ENCODE measurements at places on chromosomes 5 and 9.

DNA sequence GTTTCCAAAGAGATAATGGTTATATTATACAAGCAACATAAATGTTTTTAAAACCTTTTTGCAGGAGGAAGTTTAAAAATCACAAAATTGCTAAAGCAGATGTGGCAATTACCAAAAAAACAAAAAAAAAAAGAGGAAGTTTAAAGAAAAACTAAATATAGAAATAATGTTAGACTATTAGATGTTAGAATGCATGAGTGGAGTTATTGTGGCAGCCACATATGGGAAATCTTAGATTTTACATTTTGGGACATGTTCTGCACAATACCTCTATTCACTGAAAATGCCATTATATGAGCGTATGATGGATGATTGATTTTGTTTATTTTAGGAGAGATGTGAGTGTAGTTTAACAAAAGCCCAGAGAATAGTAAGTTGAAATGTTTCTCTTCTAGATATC, 31.2 kb upstream of the DTWD2 start:
- no peak for DNase-seq

GRCh38 chr5:54528633-54529209, 11.2 kb downstream of the SNX18 start:
- DNase-seq, result no peak

- DNase-seq, result no peak
Observed at GRCh38 chr5:180130876-180131740, 59.5 kb upstream of the RNF130 start.

DNA sequence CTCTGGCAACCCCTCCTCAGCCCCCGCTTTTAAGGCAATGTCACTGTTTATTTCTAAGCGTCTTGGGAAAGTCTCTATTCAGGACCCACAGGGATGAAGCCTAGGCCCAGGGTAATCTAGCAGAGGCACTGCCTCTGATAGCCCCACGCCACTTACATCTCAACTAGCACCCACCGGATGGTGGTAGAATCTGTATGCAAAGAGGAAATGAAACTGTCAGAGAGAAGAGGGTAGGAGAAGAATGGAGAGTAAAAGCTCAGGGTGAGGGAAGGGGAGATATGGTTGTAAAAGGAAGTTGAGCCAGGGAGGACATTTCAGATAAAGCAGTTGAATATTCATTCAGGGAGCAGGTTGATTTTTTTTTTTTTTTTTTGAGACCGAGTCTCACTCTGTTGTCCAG, 3.0 kb downstream of the FRRS1L start:
- no peak for DNase-seq

DNA sequence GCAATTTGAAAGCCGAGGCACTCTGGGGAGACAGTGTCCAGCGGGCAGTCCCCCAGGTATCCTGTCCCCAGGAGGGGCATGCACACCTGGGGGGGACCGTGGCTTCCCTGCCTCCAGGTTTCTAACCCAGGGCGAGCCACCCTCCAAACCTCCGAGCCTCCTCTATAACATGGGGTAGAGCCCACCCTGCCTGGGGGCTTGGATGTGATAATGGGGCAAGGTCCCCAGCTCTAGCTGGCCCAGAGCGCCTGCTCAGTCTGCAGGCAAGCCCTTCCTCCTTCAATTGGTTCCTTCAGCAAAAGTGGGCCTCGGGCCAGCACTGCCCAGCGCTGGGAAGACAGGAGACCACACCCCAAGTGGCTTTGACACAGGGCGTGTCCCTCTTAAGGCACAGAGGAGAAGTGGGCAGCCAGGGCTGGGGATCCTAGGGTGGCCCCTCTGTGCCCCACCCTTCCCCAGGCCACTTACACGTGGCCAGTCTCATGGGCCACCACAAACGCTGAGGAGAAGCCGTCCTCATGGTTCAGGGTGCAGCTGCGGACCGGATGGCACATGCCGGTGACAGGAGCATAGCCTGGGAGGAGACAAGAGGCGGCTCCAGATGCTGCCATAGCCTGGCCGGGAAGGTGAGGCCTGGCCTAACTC, 94.3 kb downstream of the ZNF354C start:
- DNase-seq, result no peak

DNA sequence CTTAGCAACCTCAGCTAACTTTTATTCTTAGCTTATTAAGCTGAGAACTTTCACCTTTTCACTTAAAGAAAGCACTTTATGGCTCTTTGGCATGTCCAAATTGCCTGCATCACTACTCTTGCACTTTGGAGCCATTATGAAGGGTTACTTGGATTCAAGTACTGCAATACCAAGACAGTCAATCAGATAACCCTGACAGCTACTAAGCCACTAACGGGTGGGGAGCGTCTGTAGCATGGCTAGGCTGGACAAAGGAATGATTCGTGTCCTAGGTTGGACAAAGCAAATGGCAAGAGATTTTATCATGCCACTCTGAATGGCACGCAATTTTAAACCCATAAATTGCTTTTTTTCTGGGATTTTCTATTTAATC, 39.6 kb downstream of the TRPM6 start:
- no peak for DNase-seq

- no peak for DNase-seq
Observed at GRCh38 chr5:79691007-79691406, 1.4 kb downstream of the CMYA5 start.

GRCh38 chr5:34684281-34684979, 28.3 kb downstream of the RAI14 start:
- peak; percentile 50 for DNase-seq

GRCh38 chr9:16809912-16810610, 60.4 kb downstream of the BNC2 start:
- no peak for DNase-seq

DNA sequence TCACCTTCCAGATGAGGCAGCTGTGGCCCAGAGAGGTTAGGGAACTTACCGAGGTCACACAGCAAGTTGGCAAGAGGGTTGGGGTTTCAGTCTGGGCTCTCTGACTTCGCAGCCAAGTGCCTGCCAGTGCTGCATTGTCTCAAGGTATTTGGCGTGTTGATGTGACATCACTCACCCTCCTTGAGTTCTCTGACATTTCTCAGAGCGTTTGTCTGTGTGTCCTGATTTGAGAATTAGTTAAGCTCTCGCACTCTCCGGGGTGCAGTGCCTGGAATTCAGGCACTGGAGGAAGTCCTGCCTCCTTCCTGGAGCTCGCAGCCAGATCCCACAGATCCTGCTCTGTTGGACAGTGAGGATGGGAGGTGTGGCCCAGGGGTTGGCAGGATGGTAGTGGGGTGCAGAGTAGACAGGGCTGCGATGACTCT, 25.7 kb downstream of the WWC1 start:
- no peak for DNase-seq

DNA sequence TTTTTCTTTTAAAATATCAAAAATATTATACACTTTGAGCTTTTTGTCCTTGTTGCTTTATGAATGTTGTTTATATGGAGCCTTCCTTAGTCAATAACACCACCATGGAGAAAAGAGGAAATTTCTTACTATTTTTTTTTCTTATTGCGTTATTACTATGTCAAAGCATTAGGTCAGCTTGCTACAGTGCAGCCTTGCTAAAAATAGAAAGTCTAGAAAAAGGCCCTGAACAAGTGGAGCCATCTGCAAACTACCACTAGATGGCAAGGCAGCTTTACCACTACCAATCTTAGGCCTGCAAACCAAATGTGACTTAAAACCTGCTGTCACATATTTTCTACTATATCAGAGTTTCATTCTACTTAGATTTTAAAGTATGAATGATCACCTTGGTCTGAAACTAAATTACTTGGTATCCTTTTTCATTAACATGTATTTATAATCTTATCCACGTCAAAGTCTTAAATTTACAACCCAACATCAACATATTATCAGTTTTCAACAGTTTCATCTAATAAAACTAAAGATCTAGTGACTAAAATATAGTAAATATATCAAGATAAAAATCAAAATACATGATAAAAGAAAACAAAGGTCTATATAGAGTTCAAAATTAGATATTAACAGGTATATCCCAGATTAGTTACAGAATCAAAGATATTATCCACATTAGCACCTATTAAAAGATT, 113.1 kb upstream of the ACOT12 start:
- DNase-seq, result peak; percentile 75

GRCh38 chr5:124683917-124684555, 62.4 kb downstream of the ZNF608 start:
- DNase-seq, result no peak

GRCh38 chr5:177116631-177117373, 16.8 kb upstream of the NSD1 start:
- peak; percentile 39 for DNase-seq

GRCh38 chr5:32794086-32794485, 83.0 kb downstream of the NPR3 start:
- DNase-seq, result no peak

DNA sequence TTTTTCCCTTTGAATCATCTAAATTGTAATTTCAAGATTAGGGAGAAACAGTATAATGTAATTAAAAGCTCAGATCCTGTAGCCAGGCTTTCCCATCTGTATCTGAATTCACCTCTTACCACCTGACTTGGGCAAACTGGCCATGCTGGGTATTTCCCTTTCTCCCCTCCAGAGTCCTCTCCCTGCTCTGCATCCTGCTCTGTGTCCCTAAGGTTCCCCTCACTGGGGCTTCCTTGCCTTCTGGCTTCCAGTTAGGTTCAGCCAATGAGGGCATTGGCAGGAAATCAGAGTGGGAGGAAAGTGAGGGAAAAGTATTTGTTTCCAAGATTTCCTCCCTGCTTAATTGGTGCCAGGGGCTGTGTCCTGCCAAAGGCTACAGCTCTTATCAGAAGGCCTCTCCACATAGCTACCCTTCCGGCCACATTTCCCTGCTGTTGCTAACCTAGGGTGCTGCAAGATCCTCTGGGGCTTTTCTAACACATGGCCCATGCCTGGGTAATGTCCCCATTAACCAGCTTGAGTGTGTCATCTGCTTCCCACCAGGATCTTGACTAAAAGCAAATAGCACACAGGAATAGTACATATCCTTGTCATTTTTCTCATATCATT, 51.0 kb upstream of the MPDZ start:
- no peak for DNase-seq

- DNase-seq, result no peak
Observed at GRCh38 chr9:70510157-70510770, 95.8 kb upstream of the KLF9 start.

DNA sequence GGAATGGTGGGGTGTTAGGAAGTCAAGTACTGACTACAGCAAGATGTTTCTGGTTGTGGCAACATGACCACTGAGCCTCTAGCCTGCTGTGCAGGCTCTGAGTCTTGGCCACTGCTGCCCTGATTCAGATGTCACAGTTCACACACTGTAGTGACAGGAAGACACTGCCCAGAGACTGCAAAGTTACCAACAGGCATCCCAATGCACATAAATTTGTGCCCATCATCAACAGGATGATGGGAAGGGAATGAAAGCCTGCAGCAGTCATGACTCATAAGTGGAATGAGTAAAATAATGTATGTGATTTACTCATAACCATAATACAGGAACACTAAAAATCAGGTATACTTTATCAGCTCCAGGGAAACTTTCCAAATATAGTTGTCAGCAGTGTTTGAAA, 251.6 kb upstream of the HAPLN1 start:
- DNase-seq, result no peak

DNA sequence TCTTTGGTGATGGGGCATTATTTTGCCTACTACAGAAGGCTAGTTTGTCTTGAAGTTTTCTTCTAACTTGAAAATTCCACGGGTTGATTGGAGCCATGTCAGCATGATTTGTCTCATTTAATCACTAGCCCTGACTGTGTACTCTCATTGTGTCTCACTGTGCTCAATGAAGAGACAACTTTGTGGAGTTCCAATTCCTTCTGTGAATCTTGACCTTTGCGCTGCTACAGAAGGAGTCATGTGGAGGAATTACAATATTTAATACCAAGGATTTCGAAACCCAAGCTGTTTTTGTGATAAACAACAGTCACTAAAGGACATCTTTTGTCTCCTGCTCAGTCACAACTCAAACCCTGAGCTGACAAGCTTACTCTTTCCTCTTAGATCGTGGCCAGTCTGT, 98.6 kb upstream of the ACTBL2 start:
- DNase-seq, result no peak

- no peak for DNase-seq
Observed at GRCh38 chr9:6816581-6816980, 58.8 kb downstream of the KDM4C start.

GRCh38 chr9:69470186-69470977, 145.4 kb downstream of the ENTREP1 start:
- DNase-seq, result no peak

DNA sequence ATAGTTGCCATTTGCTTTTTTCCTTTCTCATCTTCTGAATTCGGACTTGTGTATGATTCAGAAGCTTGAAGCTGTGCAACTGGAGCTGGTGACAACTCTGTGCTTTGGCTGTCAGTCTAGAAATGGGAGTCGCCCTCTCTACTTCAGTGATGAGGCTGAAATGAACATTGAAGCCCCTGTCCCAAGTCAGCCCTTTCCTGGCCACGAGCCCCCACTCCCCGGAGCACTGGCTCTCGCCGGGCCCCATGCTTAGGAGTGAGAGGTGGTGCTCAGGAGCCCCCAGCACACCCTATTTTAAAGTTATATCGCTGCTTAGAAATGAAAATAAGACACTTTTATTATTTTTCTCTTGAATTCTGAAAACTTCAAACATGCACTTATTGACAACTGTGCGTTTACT, 66.0 kb downstream of the PSMB7 start:
- no peak for DNase-seq

GRCh38 chr5:32331217-32331934, 18.6 kb upstream of the MTMR12 start:
- no peak for DNase-seq

DNA sequence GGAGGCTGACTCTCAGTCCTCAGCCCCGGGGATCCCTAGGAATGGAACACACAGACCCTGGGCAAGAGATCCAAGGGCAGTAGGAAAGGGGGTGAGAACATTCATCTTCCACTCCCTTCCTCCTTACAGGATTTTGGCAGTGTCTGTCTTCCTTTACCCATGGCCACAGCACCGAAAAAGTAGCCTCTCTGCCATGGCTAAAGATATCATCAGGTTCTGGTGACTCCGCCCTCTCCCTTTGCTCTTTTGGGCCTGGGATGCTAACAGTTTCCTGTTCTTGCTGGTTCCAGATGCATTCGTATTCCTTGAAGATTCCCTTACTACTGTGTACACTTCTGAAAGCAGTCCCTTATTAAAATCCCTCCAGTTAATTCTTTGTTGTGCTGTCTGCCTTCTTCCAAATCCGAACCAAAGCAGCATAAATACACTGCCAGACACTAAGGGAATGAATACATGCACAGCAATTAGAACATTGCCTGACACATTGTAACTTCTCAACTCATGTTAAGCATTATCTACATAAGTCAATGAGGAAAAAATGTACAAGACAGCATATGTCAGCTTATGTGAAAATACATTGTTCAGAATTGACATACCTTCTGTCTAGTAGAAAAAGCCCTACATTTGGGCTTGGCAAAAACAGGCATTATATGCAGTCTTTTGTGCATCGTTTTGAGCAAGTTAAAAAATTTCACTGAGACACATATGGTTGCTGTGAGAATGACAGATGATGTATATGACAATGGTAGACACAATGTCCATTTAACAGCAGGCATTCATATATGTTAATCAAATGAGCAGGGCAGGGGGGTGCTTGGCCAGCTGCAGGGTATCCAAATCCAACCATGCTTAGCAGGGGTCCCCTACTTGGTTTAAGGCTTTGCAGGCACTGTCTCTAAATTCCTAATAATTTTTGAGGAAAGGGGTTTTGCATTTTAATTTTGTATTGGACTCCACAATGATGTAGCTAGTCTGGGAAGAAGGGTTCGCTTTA, 58.8 kb upstream of the RAI14 start:
- DNase-seq, result no peak

Measured in astrocyte of the cerebellum (primary cell).